ENCODE measurements at places on chromosomes 5 and 9.

- no peak for DNase-seq
These were observed 959 bp upstream of the FBXL17 start for GRCh38 chr5:108382784-108383330.

DNA sequence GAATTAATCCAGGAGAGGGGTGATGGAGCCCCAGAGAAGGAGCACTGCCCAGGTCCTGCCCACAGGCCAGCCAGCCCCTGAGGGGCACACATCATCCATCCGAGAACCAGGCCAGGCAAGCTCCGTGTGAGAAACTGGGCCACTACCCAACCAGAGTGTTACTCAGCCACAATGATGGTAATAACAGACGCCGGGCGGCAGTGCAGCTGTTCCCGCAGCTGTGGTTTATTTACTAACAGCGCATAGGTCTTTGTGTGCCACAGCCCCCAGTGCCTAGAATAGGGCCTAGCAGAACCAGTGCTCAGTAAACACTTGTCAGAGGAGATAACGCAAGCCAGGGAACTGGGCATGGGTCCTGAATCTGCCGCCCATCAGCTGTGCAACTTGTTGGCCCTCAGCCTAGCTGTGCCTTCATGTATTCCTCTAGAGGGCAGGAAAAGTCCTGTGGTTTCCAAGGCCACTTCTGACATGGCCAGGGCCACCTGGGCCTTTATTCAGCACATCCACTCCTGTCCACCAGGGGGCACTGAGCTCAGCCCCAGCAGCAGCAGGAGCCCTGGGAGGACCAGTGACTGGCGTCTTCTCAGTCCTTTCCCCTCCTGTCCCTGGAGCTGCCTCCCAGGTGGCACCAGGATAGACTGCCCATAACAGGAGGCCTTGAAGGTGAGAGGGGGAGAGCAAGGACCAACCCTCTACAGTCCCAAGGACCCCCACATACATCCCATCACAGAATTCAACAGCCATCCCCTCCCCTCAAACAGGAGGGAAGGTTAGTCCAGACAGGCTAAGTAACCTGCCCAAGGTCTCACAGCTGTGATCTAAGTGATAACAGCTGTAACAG lies 2.1 kb downstream of the MXD3 start:
- peak; percentile 79 for DNase-seq

DNA sequence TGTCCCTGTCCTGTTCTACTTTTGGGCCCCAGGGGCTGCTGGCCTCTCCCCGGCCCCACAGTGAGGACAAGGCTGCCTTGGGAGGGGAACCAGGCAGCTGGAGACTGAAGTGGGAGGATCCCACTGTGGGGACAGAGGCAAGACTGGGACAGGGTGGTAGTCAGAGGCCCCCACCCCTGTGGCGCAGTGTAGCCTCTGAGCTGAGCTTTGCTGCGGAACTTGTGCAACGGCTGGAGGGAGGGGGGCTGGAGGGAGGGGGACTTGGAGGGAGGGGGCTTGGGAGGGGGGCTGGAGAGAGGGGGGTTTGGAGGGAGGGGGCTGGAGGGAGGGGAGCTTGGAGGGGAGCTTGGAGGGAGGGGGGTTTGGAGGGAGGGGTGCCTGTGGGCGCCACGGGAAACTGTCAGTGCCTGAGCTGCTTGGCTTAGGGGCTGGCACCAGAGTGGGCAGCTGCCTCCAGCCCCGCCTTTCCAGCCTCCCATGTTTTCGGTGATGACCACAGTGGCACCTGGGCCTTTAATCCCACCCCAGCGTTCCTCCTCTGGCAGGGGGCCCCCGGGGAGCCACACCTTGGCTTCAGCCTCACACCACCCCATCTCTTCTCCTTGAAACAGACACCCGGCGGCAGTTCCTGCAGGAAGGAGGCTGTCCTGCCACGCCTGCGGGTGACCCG lies 2.3 kb upstream of the FUT7 start:
- DNase-seq, result no peak

GRCh38 chr5:38453506-38453905 lies 102.9 kb downstream of the LIFR start:
- DNase-seq, result peak; percentile 69

DNA sequence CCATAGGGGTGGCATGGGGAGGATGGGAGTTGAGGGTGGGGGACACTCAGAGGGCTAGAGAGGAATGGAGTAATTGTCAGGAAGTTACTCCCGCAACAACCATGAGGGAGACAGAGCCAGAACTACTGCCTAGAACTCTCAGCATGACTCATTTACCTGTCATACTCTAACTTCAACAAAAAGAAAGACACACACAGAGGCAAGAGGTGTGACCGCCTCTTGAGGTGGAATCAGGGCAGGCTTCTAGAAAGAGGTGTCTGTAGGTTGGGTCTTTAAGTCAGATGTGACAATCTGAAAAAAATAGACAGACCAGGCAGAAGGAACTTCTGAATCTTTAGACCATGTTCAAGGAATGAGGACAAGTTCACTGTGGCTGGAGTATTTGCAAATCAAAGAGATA lies 73.4 kb downstream of the GABBR2 start:
- DNase-seq, result no peak

GRCh38 chr9:117771136-117771535 lies 66.9 kb downstream of the TLR4 start:
- no peak for DNase-seq

DNA sequence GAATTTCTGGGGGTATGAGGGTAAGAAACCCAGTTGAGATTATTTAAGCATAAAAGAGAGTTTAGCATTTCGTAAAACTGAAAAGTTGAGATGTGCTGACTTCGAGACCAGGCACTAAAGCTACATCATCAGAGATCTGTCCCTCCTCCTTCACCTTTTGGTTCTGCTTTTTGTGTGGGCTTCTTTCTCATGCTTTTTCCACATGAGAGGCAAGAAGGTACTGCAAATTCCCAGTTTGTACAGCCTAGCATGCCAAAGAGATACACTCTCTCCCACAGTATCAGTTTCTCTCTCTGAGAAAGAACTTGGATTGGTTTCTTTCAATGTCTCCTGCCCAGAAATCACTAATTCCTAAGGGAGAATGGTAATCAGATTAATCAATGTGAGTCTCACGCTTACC lies 584.7 kb downstream of the SEMA5A start:
- DNase-seq, result no peak

GRCh38 chr5:133610489-133611356 lies 1.6 kb downstream of the FSTL4 start:
- peak; percentile 47 for DNase-seq

DNA sequence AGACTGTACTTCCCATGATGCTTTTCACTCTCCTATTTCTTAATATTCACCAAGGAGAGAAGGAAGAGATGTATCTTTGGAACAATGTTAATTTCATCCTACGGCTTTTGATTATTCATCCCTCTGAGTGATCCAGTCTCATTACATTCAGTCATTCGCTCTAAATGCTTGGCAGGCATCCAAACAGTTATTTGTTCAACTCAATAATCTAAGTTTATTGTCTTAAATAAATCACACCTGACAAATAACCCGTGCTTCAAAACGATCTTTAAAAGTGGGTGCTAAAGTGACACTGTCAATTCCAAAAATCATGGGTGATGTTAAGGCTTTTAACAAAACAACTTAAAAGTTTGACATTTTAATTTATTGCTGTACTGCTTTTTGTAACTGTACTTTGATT lies 233.1 kb downstream of the RASEF start:
- DNase-seq, result no peak

- no peak for DNase-seq
These were observed 9.3 kb downstream of the FBN2 start for GRCh38 chr5:128528637-128529255.

DNA sequence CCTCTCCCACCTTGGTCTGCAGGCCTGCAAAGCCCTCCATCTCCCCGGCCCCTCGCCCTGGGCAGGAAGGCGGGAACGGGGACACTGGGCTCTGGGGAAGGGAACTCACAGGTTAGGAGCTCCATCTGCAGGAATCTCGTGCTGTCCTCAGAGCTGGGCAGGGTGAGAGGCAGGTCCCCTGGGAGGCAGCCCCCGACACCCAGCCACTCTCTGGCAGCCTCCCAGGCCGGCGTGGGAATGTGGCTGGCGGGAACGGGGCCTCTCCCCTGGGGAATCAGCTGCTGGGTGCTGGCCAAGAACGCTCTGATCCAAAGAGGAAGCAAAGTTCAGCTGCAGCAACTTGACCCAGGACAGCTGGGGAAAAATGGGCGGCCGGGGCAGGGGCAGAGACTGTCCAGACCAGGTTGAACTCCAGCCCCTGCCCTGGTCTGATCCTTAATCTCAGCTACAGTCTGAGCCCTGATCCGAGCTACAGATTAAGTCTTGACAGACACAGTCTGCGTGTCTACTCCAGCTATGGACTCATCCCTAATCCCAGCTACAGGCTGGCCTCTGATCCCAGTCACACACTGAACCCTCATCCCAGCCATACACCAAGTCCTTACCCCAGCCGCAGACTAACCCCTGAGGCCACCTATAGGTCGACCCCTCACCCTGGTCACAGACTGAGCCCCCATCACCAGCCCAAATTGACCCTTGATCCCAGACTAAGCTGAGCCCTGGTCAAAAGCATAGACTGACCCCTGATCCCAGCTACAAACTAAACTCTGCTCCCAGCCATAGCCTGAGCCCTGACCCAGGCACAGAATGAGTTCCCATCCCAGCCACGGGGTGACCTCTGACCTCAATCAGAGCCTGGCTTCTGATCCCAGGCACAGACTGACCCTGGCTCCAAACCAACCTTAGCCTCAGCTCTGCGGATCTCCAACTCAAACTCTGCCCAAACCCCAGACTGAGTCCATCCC lies 37.3 kb upstream of the EGFL7 start:
- DNase-seq, result no peak

DNA sequence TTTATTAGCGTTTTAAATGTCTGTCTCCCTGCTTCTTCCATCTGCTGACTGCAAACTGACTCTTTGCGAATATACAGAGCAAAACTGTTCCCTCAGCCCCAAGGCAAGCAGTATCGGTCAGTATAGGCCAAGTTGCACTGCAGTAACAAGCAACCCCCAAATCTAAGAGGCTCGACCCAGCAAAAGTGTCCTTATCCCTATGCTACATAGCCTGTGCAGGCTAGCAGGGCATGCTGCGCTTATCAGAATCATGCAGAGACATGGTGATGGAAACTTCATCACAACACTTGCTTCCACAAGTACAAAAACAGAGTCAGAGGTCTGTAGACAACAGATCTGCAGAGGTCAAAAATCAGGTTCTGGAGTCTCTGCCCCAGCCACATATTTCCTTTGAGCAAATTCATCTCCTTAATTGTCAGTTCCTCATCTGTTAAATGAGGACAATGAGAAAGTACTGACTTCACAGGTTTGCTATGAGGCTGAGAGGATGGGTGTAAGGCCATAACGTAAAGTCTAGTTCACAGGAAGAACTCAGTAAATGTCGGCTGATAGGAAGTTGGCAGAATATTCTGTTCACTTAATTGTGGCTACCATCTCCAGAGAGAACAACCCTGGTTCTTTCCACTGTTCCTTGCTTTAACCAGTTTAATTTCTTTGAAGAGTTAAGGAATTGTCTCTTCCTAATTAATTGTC lies 9.6 kb upstream of the IL17B start:
- DNase-seq, result no peak

DNA sequence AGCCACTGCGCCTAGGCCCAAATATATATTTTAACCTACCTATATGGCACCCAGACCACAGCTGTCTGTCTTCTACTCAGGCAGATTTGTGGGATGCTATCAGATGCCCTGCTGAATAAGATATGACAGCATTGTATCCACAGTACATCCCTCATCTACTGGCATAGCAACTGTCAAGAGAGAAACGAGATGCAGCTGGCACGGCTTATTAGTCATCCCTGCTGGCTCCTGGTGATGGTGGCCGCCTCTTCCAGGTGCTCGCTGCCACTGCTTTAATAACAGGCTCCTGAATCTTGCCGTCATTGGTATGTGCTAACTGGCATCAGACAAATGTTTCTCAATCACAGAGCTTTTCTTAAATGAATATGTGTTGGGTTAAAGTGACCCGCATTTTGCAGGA lies 34.0 kb downstream of the B4GALT1 start:
- DNase-seq, result no peak

GRCh38 chr9:135281151-135281550 lies 193.7 kb downstream of the OLFM1 start:
- no peak for DNase-seq

- DNase-seq, result no peak
These were observed 7.8 kb upstream of the PURA start for GRCh38 chr5:140106101-140106500.

DNA sequence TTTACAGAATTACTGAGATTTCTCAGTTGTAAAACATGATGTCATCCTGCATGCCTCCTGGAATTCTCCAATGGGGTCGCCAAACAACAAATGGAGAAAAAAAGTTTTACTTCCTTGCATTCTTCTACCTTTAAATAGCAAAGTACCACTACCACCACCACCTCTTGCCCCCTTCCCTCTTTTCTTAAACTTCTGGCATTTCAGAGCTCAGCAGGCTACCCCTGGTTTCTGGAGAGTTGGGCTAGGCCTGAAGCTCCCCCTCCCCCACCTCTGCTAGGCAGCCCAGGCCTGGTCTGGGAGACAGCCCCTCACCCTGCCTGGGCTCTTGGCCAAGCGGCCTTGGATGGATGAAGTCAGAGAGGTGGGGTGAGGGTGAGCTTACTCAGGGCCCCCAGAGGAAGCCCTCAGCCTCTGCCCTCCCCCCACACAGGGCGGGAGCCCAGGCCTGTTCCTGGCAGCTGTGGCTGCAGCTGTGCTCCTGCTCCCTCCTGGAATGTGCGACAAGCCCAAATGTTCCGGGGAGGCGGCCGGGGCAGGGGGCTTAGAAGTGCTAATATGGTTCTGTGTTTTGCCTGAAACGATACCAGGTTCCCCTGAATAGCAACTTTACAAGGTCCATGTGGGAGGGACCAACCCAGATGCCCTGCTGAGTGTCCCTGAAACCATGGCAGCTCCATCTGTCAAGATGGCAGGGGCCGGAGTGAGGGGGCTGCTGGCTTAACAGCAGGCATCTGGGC lies 6.0 kb upstream of the CCIN start:
- DNase-seq, result no peak

GRCh38 chr5:139863361-139863760 lies 67.8 kb downstream of the PSD2 start:
- no peak for DNase-seq

- DNase-seq, result no peak
These were observed 10.1 kb downstream of the TMEM252 start for GRCh38 chr9:68530618-68531017.
